ENCODE measurements at places on chromosomes 11 and 22. TPM values are rescaled to one million over a fixed set of nuclear protein-coding genes. Genes with fewer than 3 reads are reported as not detected.

DNA sequence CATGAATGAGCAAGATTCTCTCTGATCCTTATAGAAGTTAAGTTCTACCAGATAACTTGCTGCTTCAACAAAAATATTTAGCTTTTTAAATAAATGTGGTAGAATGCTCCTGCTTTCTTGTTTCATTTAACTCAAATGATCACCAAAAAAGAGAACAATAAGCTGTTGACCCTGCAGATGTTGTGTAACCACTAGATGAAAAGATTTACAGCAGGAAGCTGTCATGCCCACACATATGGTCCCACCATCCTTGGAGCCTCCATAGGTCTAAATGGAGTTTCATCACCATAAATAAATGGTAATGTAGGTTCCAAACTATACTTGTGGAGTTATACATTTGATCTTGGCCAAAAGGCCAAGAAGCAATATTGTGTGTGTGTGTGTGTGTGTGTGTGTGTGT is 118.8 kb downstream of the RRAS2 start:
- DNase-seq, result no peak

DNA sequence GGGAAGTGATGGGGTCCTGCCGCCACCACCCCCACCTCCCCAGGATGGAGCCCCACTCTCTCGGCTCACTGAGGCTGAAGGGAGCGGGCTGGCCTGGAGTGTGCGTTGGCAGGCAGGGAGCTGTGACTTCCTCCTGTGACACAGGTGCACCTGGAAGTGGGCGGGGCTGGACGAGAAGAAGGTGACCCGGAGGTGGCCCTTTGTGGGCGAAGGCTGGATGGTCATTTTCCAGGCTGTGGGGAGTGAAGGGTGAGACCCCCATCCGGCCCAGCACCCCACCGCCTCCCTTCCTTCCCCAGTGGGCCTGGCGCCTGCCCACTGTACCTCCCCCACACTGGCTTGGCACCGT is 15.3 kb downstream of the IL17REL start:
- DNase-seq, result peak; percentile 41

DNA sequence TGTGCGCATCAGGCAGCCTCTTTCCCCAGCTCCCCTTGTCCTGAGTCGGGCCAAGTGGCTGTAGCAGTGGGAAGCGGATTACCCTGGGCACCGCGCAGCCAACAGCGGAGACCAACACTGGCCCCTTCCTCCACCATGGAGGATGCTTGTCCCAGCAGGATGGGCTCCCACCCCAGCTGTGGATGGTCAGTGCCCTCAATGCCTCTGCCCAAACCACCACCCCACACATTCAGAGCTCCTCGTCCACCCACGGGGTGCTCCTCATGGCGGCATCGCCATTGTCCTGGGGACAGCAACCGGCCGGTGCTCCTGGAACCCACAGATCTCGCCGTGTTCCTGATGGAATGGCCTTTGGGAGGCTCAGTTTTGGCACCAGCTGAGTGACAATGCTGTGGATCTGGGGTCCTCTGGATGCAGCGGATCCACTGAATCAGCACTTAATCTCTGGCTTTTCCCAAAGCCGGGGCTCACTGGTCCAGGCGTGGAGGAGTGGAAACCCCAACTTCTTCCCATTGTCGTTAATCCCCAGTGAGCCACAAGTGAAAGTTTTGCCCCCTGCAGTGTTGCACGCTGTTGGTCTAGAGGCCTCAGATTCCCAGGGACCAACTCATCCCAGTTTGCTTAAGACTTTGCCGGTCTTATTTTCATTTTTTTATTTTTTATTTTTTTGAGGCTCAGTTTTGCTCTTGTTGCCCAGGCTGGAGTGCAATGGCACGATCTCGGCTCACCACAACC is 4.1 kb upstream of the B4GALNT4 start:
- no peak for DNase-seq

Gene SLC22A25
- not detected for total RNA-seq

DNA sequence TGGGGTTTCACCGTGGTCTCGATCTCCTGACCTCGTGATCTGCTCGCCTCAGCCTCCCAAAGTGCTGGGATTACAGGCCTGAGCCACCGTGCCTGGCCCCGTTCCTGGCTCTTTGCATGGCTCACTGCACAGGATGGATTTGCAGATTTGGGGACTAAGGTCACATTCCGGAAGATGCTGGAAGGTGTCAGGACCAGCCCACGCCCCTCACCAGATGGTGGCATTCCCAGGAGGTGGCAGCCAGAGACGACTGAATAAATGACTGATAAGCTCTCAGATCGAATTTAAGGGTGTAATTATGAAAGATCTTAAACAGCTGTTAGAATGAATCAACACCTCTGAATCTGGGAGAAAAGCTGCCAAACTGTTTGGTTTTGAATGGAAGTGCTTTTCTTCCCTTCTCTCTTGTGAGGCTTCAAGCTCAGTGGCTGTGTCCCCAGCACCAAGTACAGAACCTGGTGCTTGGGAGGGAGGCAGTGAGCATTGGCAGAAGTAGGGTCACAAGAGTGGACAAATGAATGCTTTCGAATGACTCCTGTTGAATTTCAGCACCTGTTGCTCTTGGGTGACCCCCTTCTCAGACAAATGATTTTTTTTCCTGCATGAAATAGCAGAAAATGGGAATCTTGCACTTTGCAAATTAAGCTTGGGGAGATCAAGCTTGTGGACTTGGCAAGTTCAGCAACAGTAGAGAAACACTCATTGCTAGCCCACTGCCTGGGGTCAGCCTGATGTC is 69.6 kb downstream of the KIAA1671 start:
- no peak for DNase-seq

DNA sequence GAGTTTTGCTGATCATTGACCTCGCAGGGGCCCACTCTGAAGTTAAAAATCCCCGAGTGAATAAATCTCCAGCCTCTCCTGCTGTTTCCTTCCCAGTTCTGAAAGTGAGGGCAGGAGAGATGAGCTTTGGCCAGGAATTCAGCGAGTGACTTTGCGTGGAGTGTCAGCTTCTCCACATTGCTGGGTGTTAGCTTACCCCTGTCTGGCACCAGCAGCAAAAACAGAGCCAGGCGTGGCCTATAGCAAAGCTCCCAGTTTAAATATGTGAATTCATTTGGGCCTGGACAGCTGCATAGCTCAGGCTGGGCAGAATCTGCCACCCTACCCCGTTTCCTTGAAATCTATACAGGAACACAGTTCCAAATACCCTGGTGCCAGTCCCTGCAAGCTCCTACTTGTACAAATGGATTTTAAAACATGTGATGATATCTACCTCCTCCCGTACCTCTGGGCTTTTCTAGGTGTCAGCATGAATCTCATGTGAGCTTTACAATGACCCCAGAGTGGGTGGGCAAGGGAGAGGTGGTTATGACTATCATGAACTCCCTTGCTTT is 25.6 kb downstream of the TIMP3 start:
- DNase-seq, result no peak

- DNase-seq, result no peak
Measured at GRCh38 chr11:74212533-74212932, 41.4 kb downstream of the PPME1 start.

GRCh38 chr22:48100685-48101417 is 1338.4 kb downstream of the TBC1D22A start:
- no peak for DNase-seq

Gene GAS2L1
- 15.2 TPM for total RNA-seq

DNA sequence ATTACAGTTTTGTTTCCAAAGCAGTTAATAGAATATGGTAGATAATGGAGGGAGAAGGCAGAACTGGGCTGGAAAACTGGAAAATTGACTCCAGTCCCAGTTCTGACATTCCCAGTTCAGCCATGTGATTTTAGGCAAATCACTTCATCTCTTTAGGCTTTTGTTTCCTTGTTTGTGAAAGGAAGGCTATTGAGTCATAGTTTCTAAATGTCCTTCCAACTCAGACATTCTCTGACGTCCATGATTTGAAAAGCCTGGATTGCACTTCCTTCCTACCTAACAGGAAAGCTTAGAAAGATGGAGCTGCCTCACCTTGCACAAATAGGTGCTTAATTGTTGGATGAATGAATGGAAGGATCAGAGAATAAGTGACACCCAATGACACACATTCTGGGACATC is 19.8 kb upstream of the GALNT18 start:
- no peak for DNase-seq

Gene USH1C
- not detected for total RNA-seq

- DNase-seq, result peak; percentile 67
Measured at GRCh38 chr11:67030976-67031375, 8.0 kb downstream of the SYT12 start.

Gene LRP5
- 129 TPM for total RNA-seq

DNA sequence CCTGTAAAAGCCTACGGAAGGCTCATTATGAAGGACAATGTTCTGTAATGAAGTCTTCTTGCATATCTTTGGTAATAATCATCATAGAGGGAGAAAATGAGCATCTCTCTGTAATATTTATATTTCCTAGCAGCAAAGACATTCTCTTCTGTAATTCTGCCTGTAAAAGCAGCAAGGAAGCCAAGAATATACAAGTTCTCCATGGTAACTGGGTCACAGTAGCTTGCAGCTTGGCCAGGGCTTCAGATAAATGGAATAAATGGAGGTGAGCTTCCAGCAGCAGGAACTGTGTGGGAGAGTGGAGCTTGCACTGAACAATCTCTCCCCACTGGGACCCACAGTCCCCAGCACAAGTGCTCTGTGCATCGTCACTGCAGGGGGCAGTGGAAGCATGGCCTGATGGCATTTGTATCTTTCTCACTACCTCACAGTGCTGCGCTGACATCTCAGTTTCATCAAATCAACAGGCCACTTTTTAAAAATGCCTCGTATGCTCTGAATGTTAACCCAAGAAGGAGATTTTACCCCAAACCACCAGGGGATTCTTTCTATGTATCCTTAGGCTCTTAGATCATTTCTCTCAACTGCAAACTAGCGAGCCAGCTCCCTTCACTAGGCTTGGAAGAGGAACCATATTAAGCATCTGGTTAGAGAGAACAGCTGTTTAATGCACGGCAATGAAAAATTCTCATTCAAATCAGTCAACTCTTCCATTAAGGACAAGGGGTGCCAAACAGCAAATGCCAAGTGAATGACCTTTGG is 1059.7 kb downstream of the OPCML start:
- DNase-seq, result no peak

DNA sequence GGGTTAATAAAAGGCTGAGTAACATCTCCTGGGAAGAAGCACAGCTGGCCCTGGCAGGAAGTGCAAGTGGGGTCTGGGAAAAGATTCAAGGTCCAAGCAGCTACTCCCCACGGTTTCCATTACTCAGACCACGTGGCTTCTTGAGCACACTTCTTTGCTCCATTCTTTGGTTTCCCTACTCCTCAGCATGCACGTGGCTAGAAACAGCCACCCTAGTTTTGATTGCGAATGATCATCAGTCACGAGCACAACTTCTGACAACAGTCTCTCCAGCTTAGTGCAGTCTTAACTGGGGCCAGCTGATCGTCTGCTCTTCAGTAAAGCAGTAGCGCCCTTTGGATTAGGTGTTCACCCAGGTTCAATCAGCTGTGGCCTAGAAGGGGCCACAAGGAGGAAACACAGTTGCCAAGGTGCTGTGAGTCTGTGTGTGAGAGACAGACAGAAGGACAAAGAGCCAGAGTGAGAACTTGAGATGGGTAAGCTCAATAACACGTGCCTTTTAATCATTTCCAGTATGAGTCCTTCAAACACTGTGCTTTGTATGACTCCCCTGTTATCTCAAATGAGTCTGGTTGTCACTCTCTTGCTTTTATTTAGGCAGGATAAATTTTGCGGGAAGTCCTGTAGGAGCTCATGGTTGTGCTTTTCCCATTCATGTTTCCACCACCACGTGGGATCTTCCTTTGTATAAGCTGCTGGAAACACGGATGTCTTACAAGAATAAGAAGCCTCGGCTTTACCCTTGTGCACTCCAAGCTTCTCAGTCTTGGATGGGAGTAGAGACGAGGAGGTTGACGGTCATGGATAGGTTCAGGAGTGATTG is 901 bp upstream of the PARVA start:
- DNase-seq, result no peak

DNA sequence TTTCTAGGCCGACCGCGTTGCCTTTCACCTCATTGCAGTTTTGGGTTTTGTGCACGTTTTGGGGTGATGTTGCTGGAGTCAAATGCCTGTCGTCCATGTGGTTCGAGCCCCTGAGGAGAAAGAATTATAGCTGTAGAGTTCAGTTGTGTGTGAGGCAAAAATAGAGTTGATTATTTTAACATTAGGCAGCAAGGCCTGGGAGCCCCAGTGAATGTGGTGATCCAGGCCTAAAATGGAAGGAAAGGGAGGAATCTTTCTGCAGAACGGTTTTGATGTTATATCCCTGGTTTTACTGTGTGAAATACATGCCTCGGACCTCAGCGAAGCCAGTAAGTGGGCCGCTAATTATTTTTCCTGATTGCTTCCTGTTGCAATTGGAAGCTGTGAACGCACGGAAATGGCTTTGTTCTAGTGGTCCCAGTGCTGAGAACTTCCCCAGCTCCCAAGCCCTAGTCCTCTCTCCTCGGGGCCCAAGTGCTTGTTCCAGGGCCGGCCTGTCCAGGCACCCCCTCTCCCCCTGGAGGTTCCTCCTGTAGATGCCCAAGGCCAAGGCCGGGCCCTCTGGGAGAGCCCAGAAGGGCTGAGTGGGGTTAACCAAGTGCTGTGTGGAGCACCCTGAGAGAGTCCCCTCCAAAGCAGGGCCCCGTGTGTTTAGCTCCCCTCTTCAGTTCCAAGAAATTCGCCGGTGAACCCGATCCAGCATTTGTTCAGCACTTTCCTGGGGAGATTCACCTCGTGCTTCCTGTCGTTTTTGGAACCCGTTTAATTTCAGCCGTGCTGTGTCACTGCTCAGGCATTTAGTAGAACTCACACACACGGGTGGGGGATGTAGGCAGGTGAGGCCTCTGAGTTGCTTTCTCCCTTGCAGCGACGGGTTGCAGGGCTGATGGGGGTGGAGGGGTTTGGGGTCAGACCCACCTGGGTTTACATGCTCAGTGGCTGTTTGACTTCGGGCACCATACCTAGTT is 2.1 kb downstream of the LRP5 start:
- DNase-seq, result peak; percentile 81

DNA sequence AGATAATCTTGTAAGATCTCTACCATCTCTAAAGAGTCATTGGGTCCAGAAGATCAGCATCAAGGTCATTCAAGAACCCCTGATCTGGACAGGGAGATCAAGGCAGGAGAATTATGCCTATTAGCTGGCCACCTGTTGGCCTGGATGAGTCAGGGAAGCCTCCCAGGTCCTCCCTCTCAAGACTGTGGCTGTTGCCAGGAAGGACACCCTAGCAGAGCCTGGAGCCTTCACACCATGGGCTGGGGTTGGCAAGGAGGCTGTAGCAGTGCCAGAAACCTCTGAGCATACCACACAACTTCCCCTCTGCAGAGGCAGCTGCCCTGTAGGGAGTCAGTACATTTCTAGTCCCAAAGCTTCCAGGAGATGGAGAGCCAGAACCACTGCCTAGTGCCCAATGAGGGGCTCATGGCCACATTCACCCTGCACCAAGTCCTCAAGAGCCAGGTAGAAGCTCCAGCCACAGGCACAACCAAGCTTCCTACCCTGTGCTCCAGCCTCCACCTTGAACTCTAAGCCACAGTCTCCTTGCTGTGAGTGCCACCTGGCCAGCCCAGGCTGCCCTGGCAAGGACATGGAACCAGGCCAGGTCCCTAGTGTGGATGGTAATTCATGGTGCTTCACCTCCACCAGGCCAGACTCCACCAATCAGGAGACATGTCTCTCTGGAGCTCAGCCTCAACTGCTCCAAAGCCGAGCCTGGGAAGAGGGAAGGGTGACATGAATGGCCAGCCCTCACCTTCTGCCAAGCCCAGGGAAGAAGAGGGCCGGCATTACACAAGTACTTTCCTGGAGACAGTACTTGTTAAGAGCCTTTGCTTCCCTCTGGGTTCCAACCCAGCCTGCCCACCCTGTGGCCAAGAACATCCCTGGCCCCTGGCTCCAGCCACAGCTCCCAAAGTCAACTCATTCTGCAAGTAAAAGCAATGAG is 124.3 kb downstream of the BUD13 start:
- no peak for DNase-seq

Gene NRGN
- 6.8 TPM for total RNA-seq

GRCh38 chr11:68122936-68123539 is 1.9 kb upstream of the CHKA start:
- DNase-seq, result peak; percentile 99

GRCh38 chr11:104705490-104706190 is 192.6 kb downstream of the CASP12 start:
- no peak for DNase-seq
